CD4-positive, alpha-beta T cell treated with Interleukin-6 at 100 ng/mL for 8 hours (primary cell): ENCODE measurements at places on chromosomes 12 and 14.
A peak's percentile ranks its signal among the peaks of the same experiment; 100 is the strongest.

DNA sequence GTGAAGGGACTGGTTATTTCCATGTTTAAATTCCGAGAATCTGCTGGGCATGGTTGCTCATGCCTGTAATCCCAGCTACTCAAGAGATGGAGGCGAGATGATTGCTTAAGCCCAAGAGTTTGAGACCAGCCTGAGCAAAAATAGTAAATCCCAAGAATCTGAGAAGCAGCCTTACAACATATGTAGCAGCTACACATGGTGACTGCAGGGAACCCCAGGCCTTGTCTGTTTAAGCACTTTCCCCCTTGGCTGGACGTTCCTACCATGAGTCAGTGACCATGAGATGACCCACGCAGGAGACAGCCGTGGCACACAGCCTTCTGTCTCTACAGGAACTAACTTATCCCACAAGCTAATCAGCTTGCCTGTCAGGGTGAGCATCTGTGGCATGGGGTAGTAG, 5.5 kb upstream of the SLC24A4 start:
- no peak for DNase-seq

DNA sequence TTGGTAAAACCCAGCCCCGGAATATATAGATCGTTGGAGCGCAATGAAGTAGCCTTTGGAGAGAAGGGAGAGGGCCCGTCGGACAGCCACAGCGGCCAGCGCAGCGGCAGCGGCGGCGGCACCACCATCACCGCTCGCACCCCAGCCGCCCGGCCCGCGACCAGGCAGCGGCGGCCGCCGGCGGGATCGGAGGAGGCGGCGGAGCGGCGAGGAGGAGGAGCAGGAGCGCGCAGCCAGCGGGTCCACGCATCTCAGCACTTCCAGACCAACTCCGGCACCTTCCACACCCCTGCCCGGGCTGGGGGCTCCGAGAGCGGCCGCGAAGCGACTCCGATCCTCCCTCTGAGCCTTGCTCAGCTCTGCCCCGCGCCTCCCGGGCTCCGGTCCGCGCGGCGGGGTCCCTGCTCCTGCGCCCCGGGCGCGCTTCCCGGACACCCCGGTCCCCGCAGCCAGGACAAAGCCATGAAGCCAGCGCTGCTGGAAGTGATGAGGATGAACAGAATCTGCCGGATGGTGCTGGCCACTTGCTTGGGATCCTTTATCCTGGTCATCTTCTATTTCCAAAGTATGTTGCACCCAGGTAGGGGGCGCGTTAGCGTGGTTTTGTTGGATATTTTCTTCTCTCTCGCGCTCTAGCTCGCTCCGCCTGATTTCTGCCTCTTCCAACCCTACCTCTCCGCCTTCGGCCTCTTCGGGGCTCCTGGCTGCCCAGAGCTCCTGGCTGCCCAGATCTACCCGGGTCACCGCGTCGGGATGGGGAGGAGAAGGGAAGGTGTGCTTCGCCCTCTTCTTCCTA, 400 bp downstream of the CHST11 start:
- peak; percentile 54 for DNase-seq

GRCh38 chr14:81936348-81936747, 402.7 kb upstream of the SEL1L start:
- DNase-seq: no peak

DNA sequence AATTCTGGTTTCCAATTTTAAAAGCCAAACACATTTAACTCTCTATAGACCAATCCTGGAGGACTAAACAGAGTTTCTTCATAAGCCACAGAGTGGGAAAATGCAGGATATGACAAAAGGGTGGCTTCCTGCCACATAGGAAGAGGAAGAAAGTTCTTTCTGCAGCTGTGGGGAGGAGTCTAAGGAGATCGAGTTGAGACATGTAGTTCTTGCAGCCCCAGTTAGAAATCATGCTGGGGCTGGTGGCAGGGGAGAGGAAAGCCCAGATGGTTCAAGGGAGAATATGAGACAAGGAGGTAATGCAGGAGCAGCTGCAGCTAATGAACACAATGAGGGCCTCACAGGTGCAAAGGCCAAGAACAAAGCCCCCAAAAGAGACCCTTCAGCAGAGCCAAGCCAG, 85.0 kb upstream of the ARID2 start:
- DNase-seq: no peak

DNA sequence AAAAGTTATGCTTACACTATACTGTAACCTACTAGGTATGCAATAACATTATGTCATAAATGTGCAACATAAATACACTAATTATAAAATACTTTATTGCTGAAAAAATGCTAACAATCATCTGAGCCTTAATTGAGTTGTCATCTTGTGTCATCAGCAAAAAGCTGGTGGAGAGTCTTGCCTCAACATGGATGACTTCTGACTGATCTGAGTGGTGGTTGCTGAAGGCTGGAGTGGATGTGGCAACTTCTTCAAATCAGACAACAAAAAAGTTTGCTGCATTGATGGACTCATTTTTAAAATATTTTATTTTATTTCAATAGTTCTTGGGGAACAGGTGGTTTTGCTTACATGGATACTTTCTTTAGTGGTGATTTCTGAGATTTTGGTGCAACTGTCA, 93.9 kb upstream of the AMN1 start:
- no peak for DNase-seq

- DNase-seq: no peak
Observed at GRCh38 chr14:24721775-24722174, 87.8 kb upstream of the GZMB start.

- DNase-seq: no peak
Observed at GRCh38 chr14:95493503-95493902, 22.9 kb downstream of the SYNE3 start.

GRCh38 chr12:41795051-41795600, 349.5 kb downstream of the GXYLT1 start:
- DNase-seq: no peak

- DNase-seq: no peak
Observed at GRCh38 chr12:88805286-88805685, 225.0 kb upstream of the KITLG start.

GRCh38 chr14:64918216-64918615, 4.0 kb downstream of the CHURC1 start:
- DNase-seq: no peak

GRCh38 chr12:57569858-57570257, 20.0 kb downstream of the KIF5A start:
- no peak for DNase-seq

DNA sequence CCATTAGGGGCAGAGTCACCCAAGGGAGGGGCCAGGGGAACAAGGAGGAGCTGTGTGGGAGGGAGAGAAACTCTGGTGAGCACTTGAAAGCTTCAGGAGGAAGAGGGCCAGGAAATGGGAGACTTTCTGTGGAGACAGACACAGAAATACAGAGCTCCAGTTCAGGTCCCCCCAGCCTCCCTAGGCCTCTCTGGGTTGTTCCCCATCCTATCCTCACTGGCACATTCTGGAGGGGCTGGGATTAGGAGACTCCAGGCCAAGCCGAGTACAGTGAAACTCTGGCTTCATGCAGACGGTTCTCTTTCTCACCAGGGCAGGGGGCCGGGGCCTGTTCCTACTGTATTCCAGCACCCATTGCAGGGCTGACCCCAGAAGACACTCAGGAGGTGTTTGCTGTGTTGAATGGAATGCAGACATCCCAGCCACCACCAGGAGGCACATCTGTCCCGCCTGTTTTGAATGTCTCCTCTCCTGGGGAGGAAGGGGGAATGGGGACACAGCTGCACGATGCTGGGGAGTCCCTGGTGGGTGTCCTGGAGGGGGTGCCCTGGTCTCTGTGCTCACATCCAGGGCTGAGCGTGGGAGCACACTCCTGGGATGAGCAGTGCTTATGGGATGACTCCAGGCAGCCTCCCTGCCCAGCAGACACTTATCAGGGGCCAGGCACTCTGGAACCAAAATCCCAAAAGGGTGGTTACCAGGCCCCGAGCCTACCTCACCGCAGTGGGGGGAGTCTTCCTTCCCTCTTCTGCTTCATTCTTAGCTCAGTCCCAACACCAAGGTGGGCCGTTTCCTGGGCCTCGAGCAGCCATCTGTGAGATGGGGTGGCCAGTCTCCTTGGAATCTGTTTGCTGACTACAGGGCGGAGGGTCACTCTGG, 5.5 kb upstream of the KRT84 start:
- DNase-seq: no peak

GRCh38 chr14:85516239-85517113, 13.5 kb upstream of the FLRT2 start:
- DNase-seq: no peak

DNA sequence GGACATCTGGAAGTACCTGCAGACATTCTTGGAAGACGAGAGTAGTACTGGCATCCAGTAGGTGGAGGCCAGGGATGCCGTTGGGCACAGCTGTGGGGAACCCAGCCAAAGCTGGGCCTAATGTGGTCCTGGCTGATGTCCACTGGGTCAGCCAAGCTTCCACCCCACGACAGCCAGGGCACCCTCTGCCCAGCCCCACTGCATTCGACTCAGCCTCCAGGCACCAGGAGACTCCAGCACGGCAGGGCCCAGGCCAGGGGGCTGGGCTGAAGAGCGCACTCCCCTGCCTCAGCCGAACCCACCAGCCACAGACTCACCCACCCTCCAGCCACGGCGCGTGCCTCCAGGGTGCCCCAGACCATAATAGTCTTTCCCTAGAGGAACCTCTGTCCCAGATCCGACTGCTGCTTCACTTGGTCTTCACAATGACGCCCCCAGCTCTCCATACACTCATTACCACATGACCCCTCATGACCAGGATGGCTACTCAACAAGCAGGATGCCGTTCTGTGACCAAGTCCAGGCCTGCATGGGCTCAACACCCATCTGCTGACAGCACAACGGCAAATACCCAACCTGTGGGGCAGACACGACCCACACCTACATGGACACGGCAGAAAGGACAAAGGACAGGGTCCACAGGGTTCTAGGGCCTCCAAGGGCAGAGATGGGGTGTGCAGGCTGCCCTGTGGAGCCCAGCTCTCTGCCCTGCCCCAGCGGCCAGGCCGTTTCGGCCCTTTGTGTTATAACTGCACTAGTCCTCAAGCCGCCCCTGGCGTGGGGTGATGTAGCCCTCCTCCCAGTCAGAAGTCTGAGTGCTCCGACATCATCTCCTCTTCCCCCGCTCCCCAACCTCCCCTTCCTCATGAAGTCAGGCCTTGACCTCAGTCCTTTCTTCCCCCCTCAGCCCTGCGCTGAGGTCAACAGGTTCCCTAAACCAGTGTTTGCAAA, 22.8 kb downstream of the ITPK1 start:
- DNase-seq: no peak

DNA sequence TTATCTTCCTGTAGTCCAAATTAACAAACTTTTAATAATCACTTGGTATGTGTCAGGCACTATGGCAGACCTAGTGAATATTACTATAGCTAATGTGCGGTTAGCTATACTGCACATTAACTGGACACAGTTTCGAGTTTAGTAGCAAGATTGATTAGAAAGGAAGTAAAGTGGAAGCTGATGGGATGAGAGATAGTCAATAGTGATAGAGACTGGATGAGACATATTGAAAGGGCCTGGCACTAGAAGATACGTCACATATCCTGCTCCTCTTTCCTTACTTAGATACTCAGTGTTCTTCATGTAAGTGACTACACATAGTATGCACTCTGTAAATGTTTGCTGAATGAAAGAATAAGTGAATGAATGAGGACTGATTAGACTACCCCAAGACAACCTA, 5.5 kb downstream of the TBK1 start:
- DNase-seq: peak; percentile 16

GRCh38 chr12:83016218-83016835, 329.6 kb downstream of the TMTC2 start:
- DNase-seq: no peak

DNA sequence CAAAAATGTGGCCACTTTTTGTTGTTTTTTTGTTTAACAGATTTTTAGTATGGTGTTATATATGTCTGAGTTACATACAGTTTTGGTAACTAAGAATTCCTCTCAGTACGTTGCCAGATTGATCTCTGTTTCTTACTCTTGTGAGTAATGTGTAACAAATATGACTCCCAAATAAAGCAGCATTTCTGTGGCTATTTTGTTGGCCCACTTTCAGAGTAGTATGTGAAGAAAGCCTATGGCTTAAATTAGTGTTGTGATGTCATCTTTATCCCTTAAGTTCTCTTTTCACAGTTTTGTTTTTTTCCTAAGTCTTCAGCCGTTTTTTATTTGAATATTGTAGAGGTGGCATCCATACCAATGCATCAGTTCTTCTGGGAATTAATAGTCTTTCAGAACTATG, 10.7 kb downstream of the PCNX4 start:
- no peak for DNase-seq

DNA sequence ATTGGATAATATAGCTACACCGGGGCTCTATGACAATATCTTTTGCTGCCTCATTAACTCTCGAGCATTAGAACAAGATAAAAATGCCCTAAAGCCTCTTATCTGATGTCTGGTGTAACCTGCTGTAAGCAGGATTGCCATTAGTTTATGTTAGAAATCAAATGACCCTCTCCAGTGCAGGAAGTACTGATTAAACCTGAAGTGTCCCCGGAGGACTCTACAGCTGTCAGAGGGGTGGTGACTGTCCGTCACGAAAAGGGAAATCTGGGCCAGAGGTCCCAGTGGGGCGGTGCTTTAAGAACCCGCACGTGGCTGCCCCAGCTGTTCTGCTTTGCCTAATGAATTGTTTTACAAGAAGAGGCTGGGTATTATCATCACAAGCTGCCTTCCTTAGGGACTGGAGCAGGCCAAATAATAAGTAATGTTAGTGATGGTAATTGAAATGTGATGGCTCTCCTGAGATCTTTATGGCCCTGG, 55.7 kb downstream of the LIN52 start:
- DNase-seq: no peak

DNA sequence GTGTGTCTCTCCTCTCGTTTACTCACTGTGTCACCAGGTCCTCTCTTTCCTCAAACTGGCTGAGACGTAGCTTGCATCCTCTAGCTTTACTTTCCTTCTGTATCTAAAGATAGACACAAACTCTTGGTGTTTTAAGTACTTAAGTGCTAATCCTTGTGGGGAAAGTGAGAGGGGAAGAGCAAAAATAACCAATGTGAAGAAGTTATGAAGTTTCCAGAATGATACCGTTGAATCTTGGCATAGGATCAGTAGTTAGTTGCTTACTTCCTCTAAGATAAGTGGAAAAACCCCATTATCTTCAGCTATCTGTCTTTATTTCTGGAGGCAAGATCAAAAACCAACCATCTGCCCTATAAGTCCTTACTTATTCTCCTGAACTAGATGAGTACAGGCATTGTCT, 10.6 kb downstream of the FAR2 start:
- no peak for DNase-seq

GRCh38 chr14:56313789-56314188, 195.6 kb downstream of the PELI2 start:
- DNase-seq: no peak

DNA sequence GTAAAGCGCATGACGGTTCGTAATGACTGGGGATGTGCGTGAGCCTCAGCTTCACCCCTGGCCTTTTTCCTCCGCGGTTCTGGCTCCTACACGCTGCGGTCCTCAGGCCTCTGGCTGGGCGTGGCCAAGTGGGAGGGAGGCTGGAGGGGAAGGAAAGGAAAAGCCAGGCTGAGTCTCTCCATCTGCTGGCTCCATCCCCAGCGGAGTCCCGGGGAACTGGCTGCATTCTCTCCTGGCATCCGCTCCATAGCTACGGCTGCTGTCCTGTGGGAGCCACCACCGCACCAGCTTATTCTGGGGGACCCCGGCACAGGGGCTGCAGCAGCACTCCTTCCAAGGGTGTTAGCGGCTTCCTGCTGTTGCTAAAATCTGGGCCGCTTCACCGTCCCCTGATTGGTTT, 68.2 kb upstream of the SLC24A4 start:
- no peak for DNase-seq

GRCh38 chr14:95467657-95468056, 48.8 kb downstream of the SYNE3 start:
- DNase-seq: no peak

- DNase-seq: no peak
Observed at GRCh38 chr14:92386637-92387036, 63.7 kb downstream of the SLC24A4 start.

GRCh38 chr12:44403185-44403584, 472.9 kb downstream of the NELL2 start:
- DNase-seq: no peak

- DNase-seq: no peak
Observed at GRCh38 chr12:87020071-87020470, 763.9 kb upstream of the MGAT4C start.
